ENCODE measurements at places on chromosomes 2 and 18.
A peak's percentile ranks its signal among the peaks of the same experiment; 100 is the strongest.

GRCh38 chr2:216464104-216464720 lies 34.4 kb upstream of the RPL37A start:
- DNase-seq = no peak

DNA sequence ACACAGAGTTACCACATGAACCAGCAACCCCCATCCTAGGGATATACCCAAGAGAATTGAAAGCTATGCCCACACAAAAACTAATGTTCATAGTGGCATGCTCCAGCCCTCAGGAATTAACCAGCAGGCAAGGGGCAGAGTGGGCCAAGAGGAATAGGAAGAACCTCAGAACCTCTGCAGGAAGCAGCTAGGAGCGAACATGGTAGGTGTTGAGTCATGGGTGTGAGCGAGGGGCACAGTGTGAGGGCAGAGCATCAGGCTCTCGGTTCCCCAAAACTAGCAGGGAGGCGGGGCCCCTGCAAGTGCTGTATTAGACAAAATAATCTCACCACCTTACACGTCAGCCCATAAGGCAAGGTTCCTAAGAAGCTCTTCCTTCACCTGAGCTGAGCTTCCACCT lies 5.6 kb upstream of the RUFY4 start:
- no peak for DNase-seq

DNA sequence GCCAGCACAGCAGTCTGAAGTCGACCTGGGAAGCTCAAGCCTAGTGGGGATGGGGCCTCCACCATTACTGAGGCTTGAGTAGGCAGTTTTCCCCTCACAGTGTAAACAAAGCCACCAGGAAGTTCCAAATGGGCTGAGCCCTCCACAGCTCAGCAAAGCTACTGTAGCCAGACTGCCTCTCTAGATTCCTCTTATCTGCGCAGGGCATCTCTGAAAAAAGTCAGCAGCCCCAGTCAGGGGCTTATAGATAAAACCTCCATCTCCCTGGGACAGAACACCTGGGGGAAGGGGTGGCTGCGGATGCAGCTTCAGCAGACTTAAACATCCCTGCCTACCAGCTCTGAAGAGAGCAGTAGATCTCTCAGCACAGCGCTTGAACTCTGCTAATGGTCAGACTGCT lies 218.4 kb upstream of the VRK2 start:
- no peak for DNase-seq

- DNase-seq = no peak
Measured at GRCh38 chr18:46333431-46334135, 229.4 kb downstream of the HAUS1 start.

- no peak for DNase-seq
Measured at GRCh38 chr2:120091436-120091835, 78.6 kb downstream of the EPB41L5 start.

GRCh38 chr2:20635113-20635510 lies 15.8 kb downstream of the HS1BP3 start:
- no peak for DNase-seq

DNA sequence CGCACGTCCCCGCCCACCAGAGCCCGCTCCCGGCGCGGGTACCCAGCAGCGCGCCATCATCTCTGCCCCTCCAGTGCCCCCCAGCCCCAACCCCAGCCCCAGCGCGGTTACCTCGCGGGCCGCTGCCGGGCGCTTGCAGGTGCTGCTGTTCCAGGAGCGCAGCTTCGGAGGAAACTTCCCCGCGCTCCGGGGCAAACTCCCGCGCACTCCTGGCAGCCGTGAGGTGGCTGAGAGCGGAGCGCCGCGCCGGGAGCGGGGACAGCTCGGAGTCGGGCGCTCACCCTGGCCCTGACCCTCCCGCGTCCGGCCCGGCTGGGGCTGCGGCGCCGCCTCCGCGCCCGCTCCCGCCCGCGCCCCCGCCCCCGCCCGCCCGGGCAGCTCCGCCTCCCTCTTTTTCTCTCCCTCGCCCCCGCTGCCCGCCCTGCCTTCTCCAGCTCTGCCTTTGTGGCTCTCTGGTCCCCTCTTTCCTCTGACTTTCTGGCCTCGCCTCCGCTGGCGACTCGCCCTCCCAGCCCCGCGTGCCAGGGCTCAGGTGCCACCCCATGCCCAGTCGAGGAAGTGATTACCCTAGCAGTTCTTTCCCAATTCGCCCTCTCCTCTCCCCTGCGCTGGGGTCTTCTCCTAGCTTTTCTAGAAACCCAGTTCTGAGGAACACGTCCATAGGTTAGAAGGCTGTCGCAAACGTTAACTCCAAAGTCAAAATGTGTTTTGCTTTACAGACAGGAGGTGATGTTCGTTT lies at the start of gene CHST9:
CHST9 (minus strand) TSS at position 284 of the 739 bp plus-strand sequence. CDS start 42,499 bp downstream, outside the sequence.
- no peak for DNase-seq

DNA sequence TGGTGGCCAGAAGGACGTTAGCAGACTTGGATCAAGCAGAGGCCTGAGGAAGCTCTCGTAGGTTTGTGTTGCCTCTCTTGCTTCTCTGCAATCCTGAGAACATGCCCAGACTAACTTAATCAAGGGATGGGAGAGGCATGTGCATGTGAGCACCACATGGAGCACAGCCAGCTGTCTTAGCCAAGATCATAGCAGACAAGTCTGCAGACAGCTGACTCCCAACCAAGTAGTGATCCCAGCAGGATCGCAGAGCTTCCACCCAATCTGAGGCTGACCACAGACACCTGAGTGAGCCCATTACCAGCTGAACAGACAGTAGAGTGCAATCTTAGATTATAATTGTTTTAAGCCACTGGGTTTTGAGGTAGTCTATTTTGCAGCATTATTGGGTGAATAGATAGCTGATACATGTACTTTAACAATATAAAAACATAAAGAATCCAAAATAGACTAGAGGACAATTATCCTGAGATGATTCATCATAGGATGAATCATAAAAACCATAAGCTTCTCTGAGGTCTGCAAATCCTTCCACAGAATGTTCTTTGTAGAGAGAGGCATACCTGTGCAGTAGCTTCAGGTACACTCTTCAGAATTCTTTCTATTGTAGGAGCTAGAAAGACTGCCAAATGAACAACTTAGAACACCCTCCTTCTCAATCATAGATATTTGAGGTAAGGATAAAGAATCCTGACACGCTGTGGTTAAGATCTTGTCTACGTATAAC lies 25.2 kb upstream of the FAM110C start:
- no peak for DNase-seq

GRCh38 chr2:226649871-226650660 lies 149.6 kb downstream of the IRS1 start:
- DNase-seq = peak; percentile 6

DNA sequence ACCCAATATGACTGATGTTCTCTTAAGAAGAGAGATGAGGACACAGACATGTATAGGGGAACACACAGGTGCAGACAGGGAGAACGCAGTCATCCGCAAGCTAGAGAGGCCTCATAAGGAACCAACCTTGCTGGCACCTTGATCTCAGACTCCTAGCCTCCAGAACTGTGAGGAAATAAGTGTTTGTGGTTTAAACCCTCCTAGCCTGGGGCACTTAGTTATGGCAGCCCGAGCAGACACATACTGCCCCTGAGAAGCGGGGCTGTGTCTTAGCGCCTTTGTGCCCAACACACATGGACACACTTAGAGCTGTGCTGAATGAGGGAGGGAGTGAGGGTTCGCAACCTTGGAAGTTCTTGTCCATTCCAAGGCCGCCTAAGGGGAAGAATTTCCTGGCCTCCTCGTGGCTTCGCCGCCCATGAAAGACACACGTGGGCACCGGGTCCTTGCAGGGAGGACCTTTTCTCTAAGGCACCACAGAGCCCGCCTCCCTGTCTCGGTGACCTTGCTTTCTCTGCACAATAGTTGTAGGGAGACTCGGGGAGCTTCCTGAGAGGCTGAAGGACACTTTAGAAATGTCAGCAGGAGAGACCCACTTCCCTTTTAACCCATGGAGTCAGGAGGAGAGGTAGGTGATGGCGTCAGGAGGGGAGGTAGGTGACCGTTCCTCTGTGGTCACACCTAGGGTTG lies 224.5 kb upstream of the HDAC4 start:
- no peak for DNase-seq

GRCh38 chr2:201855356-201855755 lies 49.0 kb downstream of the CDK15 start:
- DNase-seq = no peak

GRCh38 chr2:158936978-158937377 lies 31.5 kb upstream of the TANC1 start:
- DNase-seq = no peak

- DNase-seq = no peak
Measured at GRCh38 chr2:2033691-2034090, 289.4 kb upstream of the PXDN start.

DNA sequence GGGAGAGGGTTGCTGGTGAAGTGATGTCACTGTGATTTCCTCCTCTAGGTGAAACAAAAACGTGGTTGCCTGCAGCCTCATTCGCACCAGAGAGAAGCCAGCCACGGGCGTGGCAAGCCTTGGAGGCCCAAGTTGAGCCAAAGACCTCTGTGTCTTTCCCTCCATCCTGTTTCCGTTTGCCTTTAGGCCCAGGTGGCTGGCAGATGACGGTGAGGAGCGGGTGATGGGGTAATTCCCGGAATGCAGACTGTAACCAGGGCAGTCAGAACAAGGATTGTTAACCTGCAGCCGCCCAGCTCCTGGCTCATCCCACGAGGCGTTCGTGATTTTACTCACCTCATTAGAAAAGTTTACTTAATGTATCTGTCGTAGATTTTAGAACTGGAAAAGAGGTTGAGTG lies 14.4 kb downstream of the CTIF start:
- DNase-seq = no peak

DNA sequence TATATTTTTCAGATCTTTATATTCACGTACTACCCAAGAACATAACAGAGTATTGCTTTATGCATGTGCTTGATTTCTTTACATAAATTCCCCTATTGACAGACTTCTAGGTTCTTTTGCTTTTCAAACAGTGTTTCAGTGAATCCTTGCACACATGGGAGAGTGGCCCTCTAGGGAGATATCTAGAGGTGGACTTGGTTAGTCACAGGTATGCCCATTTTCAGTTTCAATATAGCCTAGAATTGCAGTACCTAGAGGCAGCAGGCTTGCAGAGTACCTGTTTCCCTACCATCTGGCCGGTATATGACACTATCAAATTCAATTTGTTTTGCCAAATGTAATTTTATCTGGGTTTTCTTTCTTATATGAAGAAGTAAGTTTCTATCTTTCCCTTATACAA lies 36.8 kb downstream of the EML6 start:
- DNase-seq = no peak

DNA sequence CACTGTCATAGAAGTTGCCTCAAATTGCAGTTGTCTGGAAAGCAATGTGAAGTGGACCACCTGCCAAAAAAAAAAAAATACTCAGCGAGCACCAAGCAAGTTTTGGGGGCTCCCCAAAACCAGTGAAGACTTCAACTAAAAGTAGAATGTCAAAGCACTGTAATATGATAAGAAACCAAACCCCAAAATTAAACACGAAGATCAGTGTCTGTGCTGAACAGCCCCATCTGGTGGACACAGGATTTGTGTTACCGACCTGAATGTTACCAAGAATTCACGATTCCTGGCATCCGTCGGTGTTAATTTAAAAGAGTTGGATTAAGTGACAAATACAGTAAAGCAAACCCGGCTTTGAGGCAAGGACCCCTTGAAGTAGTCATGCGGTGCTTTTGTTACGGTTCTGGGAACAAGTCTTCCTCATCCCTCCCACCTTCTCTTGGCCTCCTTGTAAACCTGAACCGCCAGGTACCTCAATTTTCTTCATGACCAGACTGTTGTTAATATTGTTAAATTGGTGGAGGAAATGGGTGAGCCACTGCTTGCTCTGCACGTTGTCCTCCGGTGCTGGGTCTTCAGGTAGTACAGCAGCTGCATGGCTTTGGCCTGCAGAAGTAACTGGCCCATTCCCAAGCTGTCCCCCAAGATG lies 31.3 kb upstream of the SSB start:
- DNase-seq = peak; percentile 38

DNA sequence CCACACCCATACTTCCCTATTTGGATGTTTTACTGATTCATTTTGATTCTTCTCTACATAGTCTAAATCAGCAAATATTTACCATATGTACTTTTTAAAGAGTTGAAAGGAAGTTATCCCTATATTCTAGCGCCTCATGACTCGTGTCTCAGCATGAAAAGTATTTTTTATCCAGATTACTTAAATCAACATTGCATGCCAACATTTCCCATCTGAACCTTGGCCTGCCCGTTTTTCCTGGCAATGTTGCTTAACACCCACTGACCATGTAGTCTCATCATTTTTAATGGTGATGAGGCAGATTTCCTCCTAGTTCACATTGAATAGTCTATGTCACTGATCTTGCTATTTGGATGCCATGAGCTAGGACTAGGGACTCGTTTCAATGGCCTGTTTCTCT lies 13.2 kb upstream of the SCYGR5 start:
- no peak for DNase-seq

- no peak for DNase-seq
Measured at GRCh38 chr2:179441551-179441950, 176.9 kb upstream of the SESTD1 start.

GRCh38 chr18:37493352-37493935 lies 72.2 kb downstream of the CELF4 start:
- DNase-seq = no peak

DNA sequence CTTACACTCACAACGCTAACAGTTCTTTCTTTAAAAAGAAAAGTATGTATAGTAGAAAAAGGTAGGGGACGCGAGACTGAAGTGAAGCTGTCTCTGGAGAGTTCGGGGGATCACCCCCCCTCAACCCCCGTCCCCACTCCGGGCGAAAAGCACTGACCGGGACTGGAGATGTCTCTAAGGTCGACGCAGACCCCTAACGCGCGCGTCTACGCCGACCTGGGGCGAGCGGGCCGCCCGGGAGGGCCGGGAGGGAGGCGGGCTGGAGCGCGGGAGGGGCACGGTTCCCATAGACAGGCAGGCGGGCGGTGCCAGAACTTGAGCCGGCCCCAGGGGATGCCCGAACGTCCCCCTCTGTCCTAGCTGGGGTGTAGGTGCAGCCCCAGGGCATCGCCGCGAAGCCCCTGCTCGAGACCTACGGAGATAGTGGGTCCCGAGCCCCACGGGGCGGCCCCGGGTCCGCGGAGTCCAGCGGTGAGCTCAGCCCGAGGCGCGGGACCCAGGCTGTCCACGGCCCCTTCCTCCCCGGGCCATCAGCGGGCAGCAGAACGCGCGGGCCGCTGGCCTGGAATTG lies 82.2 kb downstream of the CHRNA1 start:
- DNase-seq = peak; percentile 46

- peak; percentile 39 for DNase-seq
Measured at GRCh38 chr2:74554820-74555531, 456 bp downstream of the DOK1 start.

- DNase-seq = no peak
Measured at GRCh38 chr18:47968721-47969120, 38.3 kb upstream of the SMAD2 start.
